ENCODE measurements at places on chromosomes 2 and 18.

- DNase-seq = no peak
Observed at GRCh38 chr2:161135951-161136593, 24.2 kb upstream of the TANK start.

DNA sequence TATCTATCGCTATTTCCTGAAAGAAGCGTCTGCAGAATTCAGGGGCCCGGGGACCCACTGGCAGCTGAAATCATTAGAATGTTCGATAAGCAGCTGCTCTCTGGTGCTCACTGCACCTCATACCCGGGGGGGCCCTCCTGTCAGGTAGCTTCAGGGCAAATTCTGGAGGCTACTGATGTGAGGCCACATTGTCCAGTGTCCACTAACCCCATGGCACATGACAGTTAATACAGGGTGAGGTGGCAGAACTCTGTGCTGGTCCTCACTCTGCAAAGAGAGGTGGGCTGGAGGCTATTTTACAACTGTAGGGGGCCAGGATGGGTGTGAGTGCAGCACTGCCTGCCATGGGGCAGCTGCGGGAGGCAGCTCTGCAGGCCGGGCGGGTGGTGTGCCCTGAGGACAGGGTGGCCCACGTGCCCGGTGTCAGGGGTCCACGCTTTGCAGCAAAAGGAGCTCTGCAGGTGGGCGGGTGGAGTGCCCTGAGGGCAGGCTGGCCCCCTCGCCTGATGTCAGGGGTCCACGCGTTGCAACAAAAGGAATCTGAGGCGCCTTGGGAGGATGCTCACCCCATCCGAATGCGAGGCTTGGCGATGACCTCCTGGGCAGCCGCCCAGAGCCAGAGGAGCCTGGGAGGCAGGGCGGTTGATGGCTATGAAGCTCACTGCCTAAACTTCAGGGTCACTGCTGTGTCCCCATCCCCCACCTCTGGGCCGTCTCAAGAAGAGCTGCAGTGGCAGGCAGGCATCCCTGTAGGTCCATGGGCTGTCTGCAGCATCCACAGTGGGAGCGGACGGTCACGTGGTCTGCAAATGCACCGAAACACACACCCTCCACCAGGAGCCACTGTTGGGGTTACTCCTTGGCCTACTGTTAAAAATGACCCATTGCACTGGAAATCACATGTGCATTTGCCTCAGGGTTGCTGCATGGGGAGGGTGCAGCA lies 207.0 kb upstream of the SALL3 start:
- DNase-seq = no peak

GRCh38 chr2:75558786-75559679 lies 1.7 kb downstream of the EVA1A start:
- peak; percentile 52 for DNase-seq

GRCh38 chr2:52934323-52934898 lies 833.2 kb upstream of the CHAC2 start:
- peak; percentile 47 for DNase-seq

DNA sequence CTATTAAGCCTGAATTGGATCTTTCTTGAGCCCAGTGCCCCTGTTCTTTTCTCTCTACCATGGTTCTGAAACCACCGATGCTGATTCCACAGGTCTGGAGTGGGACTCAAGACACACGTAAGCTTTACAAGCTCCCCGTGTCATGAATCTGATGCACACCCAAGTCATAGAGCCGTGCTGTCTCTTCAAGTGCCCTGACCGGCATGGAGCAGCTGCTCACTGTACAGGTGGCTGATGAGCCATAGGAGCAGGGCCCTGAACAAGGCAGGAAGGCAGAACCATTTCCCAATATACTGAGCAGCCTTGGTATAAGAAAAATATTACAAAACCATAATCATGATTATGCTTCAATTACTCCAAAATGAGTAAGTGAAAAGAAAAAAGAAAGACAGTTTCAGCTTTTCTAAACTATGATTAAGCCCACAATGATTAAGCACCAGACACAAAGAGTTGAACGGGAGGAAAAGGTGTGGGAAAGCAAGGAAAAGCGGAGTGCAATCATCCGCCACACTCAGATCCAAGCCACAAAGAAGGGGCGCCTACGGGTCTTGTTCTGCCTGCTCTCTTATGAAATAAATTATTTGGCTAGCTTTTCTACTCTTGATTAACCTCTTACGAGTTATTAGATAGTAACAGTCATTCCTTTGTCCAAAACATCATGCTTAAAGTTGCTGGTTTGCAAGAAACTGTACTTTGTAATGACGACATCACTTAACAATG lies 41.7 kb downstream of the NOL10 start:
- DNase-seq = peak; percentile 5

- no peak for DNase-seq
Observed at GRCh38 chr2:149236410-149236809, 94.0 kb upstream of the LYPD6 start.

- no peak for DNase-seq
Observed at GRCh38 chr2:209726311-209726710, 45.3 kb upstream of the UNC80 start.

- peak; percentile 37 for DNase-seq
Observed at GRCh38 chr2:70978341-70979179, at the start of gene ANKRD53. TSS of gene ANKRD53 (plus strand) at chr2:70978630. CDS start at chr2:70978646, 16 bp downstream.

GRCh38 chr2:210568108-210568507 lies 11.7 kb downstream of the CPS1 start:
- no peak for DNase-seq

- DNase-seq = no peak
Observed at GRCh38 chr2:239154971-239155805, 245.6 kb downstream of the HDAC4 start.

- DNase-seq = no peak
Observed at GRCh38 chr2:19675003-19675629, 226.7 kb downstream of the TTC32 start.

DNA sequence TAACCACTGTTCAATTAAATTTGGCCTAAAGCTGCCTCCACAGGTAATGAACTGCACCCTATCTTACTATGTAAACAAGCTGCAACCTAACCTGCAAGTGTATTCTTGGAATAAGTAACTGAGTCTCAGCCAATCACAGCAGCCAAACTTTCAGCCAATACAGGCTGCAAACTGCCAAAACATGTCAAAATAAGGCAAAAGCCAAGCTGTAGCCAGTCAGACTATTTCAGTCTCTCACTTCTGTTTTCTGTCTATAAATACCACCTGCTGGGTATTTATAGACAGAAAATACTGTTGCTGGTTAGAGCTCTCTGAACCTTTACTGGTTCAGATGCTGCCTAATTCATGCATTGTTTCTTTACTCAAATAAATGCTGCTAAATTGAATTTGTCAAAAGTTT lies 14.3 kb downstream of the C2orf76 start:
- DNase-seq = no peak

GRCh38 chr18:13165636-13166423 lies 52.7 kb upstream of the LDLRAD4 start:
- DNase-seq = no peak

DNA sequence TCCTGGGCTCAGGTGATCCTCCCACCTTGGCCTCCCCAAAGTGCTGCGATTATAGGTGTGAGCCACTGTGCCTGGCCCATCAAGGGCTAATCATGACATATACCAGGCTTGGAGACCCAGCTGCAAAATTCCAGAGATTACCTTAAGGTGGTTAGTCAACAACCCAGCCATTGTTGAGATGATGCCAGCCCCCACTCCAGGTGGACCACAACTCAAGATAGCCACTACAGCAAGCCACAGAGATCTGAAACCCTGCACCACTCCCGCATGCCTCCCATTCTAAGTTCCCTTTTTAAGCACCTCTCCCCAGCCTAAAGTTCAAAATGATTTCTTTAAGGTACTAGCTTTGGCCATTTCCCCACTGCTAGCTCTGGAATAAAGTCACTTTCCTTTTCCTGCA lies 4.6 kb upstream of the CLK1 start:
- DNase-seq = no peak

- DNase-seq = no peak
Observed at GRCh38 chr2:197559681-197560080, 43.8 kb downstream of the MOB4 start.

- DNase-seq = no peak
Observed at GRCh38 chr2:229601936-229602335, 112.4 kb downstream of the DNER start.

DNA sequence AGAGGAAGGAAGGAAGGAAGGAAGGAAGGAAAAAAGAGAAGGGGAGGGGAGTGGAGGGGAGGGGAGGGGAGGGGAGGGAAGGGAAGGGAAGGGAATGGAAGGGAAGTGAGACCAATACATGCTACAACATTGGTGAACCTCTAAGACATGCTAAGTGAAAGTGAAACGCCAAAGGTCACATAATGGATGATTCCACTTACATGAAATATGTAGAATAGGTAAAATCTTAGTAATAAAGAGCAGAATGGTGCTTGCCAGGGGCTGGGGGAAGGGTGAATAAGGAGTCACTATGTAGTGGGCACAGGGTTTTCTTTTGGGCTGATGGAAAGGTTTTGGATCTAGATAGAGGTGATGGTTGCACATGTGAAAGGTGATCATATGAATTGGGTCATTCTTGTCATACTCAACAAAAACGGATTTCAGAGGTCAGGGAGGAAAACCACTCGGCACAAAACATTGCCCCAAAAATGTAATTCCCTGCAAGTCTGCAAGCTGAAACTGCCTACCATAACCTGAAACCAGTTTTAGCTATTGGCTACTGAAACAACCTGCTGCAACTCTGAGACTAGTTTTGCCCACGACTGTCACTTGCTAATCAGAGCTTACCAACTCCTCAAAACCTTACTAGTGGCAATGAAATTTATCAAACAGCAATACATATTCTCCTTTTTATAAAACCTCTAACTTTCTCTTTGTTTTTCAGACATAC lies 59.2 kb downstream of the CCDC141 start:
- DNase-seq = no peak

DNA sequence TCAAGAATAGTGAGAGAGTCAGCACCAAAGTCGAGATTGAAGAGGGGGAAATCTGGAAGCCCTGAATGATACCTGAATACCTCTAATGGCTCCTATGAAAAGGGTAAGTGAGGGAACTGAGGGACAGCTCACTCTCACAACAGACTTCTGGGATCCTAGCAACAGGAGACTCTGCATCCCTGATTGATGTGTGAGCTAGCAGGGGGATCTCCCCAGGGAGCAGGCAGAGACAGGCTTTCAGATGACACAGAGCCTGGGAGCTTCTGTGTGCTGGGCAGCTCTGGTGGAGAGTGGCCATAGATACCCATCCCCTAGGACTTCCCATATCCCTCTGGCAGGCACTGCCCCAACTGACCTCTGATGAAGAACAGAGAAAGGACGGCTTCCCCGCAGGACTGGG lies 206.2 kb downstream of the EXOC6B start:
- peak; percentile 12 for DNase-seq

DNA sequence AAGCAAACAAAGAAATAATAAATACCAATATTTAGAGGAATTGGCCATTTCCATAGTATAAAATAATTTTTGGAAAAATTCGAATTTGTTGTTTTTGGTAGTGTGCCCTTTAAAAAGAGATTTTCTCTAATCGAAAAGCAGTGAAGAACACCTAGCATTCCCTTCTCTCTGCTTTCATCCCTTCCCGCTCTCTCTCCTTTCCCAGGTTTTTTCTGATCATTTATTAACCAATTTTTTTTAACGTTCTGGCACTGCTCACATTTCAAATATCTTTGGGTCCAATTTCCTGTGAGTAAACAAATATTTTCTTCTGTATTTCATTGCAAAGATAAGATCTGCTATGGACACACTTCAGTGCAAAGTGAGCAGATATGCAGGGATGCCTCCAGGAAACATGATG lies 101.2 kb downstream of the ZNF407 start:
- no peak for DNase-seq

DNA sequence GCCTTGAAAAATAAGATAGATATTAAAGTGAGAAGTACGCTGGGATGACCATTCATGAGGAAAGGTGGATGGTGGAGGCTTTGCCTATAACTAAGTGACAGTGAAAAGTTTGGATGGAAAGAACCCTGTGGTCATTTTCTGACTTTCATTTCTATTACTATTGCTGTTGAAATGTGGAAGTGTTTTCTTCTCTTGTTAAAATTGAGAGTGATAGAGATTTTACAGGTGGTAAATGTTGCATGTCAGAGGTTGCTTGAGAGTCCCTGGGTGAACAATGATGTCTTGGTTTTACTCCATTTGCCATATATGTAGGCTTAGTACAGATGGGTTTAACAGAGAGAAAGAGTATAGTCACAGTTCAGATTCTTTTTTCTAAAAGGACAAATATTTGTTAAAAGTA lies 18.4 kb downstream of the NCOA1 start:
- no peak for DNase-seq

GRCh38 chr2:223230352-223230751 lies 178.4 kb downstream of the KCNE4 start:
- no peak for DNase-seq

- peak; percentile 9 for DNase-seq
Observed at GRCh38 chr2:31212659-31213600, 4.4 kb downstream of the CAPN14 start.

- no peak for DNase-seq
Observed at GRCh38 chr2:36701391-36701795, 4.9 kb downstream of the VIT start.

DNA sequence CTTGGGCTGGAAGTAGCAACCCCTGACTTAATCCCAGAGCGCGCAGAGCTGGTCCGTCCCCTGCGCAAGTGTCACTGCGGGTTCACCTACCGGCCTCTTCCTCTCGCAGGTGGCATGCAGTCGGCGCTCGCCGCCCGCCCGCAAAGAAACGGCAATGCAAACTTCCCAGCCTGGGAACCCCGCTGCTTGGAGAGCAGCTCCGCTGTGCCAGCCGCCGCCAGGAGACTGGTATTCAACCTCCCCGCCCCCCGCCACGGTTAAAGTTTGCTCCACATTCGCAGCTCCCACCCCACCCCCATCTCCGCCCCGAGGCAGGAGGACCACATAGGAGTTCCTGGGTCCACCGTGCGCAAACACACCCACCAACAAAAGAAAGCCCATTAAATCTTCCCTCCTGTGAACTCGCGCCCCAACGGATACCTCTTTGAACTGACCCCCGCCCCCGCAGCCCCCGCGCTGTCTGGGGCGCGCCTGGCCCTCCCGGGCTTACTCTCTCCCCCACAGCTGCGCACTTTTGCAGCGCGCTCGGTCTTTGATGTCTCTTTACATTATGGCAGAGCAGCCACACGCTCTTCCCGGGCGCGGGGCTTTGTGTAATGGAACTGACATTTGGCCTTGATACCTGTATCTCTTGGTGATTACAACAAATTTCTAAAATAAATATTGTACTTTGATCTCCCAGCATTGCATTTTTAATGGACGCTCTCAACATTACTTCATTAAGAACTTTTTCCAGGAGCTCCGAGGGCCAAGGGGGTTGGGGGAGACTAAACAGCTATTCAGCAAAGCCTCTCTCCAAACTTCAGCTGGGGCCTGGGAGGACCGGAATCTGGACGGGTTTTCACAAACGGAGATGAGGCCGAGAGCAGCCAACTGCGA lies 3.1 kb upstream of the SP5 start:
- no peak for DNase-seq

GRCh38 chr2:71607151-71607889 lies 154.0 kb downstream of the DYSF start:
- DNase-seq = no peak

DNA sequence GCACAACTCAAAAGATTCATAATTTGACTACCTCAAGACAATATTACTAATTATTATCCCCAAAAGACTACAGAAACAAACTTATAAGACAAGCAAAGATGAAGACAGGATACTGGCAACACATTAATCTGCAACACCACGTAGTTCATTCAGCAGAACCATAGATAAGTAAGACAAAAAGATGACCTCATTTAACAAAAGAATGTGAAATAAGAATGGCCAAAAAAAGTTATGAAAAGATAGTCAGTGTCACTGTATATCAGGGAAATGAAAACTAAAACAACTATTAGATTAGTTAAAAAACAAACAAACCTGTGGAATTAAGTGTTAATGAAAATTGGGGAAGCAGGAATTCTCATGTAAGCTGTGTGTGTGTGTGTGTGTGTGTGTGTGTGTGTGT lies 19.4 kb downstream of the PSMD14 start:
- DNase-seq = no peak

Data from cardiac fibroblast (primary cell).